ENCODE measurements at places on chromosomes 2 and 18.

- H3K4me1 ChIP-seq = no peaks in the 10 kb centered on the region
- no peak overlapping the region for H3K27ac ChIP-seq
- no peaks in the 10 kb centered on the region for H3K36me3 ChIP-seq
- no peak for DNase-seq
- no peaks in the 10 kb centered on the region for H3K27me3 ChIP-seq
- no peak overlapping the region for H3K4me3 ChIP-seq
Observed at GRCh38 chr2:13218205-13218604, 501.5 kb downstream of the TRIB2 start.

DNA sequence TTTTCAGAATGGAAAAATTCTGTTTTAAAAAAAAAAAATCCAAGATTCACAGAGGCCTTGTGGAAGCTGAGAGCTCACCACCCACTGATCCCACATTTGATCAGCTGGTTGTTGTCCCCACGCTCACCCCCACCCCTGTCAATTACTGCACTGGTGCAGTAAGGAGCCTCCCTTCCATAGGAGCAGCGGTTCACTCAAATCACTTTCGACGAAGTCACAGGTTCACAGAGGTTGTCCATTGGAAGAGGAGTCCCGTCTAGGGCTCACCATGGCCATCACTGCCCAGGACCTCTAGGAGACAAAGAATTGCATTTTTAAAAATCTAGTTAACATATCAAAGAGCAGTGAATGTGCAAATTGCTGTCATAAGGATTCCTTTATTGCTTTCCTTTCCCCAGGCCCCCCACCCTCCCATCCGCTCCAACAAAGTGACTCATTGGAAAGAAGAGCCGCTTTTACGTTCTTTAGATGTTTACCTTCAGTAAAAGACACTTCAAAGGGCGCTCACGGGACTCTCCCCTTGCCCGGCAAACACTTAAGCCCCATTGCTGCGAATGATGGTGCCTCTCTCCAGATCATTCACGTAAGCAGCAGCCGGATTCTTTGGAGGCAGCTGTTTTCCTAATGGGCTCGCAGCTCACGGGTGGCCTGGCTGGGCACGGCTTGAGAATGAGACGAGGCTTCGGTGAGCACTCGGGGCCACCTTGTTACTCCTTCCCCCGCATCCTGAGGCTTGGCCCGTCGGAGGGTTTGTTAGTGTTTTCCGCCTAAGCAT is 165.5 kb upstream of the SALL3 start:
- no peaks in the 10 kb centered on the region for H3K4me1 ChIP-seq
- no peak overlapping the region for H3K4me3 ChIP-seq
- no peaks in the 10 kb centered on the region for H3K36me3 ChIP-seq
- H3K27ac ChIP-seq = no peak overlapping the region
- H3K27me3 ChIP-seq = peaks cover 39% of the 10 kb centered on the region

DNA sequence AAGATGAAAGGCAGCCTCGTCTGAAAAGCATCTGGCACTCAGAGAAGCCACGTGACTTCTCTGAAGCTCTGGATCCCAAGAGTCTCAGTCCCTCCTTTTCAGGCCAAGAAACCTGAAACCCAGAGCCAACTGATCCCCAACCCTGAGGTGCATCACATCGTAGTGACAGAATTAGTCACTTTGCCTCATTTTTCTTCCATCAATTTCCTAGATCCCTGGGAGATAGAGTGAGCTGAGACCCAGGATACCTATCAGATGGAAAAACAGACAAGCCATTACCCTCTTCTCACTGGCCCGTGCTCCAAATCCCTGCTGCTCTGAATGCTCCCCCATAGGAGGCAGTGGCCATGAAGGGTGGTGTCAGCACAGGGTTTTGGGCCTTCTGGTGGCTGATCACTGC is 113.1 kb downstream of the ALK start:
- no peak for DNase-seq
- peaks cover 30% of the 10 kb centered on the region for H3K4me1 ChIP-seq
- H3K36me3 ChIP-seq = no peaks in the 10 kb centered on the region
- peaks cover 2% of the 10 kb centered on the region for H3K27me3 ChIP-seq
- no peak overlapping the region for H3K27ac ChIP-seq
- no peak overlapping the region for H3K4me3 ChIP-seq

DNA sequence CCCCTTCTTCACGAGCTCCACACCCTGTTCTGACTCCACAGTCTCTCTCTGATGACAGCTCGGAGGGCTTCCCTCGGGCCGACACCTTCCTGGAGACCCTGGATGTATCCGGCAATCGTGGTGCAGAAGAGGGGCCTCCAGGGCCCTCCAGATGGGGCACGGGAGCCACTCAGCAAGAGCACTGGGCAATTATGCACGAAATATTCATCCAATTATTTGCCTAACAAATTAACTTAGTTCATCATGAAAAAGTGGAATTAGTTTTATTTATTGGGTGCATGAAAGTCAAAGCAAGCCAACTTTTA is 277.3 kb upstream of the HDAC4 start:
- no peak for DNase-seq
- H3K27ac ChIP-seq = no peak overlapping the region
- H3K27me3 ChIP-seq = peaks cover 15% of the 10 kb centered on the region
- H3K4me3 ChIP-seq = no peak overlapping the region

GRCh38 chr2:232504438-232504837 is 15.8 kb upstream of the PRSS56 start:
- no peak overlapping the region for H3K27ac ChIP-seq
- H3K4me3 ChIP-seq = peak overlapping the region; percentile 30
- H3K27me3 ChIP-seq = peaks cover 57% of the 10 kb centered on the region
- DNase-seq = no peak
- H3K36me3 ChIP-seq = no peaks in the 10 kb centered on the region
- H3K4me1 ChIP-seq = peaks cover 4% of the 10 kb centered on the region

GRCh38 chr2:134080386-134081089 is 173.3 kb upstream of the MGAT5 start:
- no peaks in the 10 kb centered on the region for H3K4me1 ChIP-seq
- H3K36me3 ChIP-seq = no peaks in the 10 kb centered on the region
- no peak for DNase-seq
- no peak overlapping the region for H3K4me3 ChIP-seq

- H3K4me1 ChIP-seq = no peaks in the 10 kb centered on the region
- peaks cover 10% of the 10 kb centered on the region for H3K36me3 ChIP-seq
- no peaks in the 10 kb centered on the region for H3K27me3 ChIP-seq
- DNase-seq = no peak
Observed at GRCh38 chr2:106106622-106107508, 87.2 kb downstream of the UXS1 start.
